NCI-H1694 treated with DMSO at 0.1 percent for 48 hours (cell line): ENCODE measurements at places on chromosomes 16 and 17.

DNA sequence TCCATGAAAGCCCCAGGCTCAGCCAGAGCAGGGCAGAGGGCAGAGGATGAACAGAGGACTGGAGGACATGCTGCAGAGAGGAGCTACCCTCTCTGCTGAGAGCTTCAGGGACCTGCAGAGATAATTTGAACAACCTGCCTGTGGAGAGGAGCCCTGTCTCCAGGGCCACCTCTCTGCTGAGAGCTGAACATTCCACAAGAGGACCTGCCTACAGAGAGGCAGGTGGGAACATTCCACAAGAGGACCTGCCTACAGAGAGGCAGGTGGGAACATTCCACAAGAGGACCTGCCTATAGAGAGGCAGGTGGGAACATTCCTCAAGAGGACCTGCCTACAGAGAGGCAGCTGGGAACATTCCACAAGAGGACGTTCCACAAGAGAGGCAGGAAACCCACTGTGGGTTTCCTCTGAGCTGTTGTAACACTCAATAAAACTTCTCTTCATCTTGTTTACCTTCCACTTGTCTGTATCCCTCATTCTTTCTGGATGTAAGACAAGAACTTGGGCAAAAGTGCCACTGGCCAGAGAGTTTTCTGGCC, 551.9 kb upstream of the CA10 start:
- no peak for DNase-seq

- no peak for DNase-seq
Observed at GRCh38 chr17:2780256-2780655, 16.0 kb upstream of the RAP1GAP2 start.

DNA sequence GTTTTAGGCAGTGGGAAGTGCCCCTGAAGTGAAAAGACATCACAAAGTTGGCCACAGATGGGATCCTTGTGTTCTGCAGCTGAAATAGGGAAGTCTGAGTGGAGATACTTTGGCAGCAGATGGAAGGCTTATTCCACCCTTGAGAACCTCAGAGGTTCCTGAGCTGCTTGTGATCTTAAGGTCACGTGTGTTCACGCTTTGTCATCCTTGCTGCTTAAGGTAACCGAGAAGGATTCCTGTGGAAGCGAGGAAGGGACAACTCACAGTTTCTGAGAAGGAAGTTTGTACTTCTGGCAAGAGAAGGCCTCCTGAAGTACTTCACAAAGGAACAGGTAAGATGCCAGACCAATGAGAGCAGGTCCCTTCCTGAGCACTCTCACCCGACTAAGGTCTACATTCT, 12.2 kb downstream of the ADAP2 start:
- no peak for DNase-seq

GRCh38 chr16:576197-576822, 6.5 kb downstream of the PIGQ start:
- DNase-seq: no peak

DNA sequence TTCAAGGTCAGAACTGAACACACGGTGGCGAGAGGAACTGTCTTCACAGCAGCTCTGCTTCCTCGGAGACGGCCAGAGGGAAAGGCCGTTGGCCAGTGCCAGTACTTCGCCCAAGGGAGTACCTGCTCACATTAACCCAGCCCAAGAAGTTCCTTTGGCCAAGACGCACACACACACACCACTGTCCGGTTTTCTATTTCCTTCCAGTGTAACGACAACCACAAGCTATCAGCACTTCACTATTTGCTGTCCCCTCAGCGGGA, 744 bp upstream of the GGNBP2 start:
- DNase-seq: no peak

- no peak for DNase-seq
Observed at GRCh38 chr17:79332011-79332554, 257.5 kb downstream of the ENGASE start.

- DNase-seq: no peak
Observed at GRCh38 chr16:54774768-54775167, 155.9 kb upstream of the IRX5 start.

DNA sequence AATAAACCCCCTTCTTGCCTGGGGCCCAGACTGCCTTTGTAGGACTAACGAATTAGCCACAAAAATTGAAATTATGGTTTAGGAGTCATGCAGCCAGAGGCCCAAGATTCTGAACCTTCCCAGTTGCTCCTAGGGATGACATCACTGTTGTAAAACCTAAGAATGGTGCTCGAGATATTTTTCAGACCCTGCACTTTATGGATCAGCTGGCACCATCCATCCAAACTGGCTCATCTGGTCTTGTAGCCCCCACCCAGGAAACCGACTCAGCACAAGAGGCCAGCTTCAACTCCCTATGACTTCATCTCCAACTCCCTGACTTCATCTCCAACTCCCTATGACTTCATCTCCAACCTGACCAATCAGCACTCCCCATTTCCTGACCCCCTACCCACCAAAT, 10.9 kb upstream of the EVPL start:
- no peak for DNase-seq

- no peak for DNase-seq
Observed at GRCh38 chr16:29321585-29321984, 84.9 kb downstream of the NPIPB11 start.

- DNase-seq: no peak
Observed at GRCh38 chr17:55350825-55351205, 70.8 kb downstream of the MMD start.

- peak; percentile 63 for DNase-seq
Observed at GRCh38 chr17:52383493-52384100, 225.1 kb upstream of the CA10 start.

GRCh38 chr17:40349895-40350688, 14.4 kb downstream of the GJD3 start:
- DNase-seq: peak; percentile 37

DNA sequence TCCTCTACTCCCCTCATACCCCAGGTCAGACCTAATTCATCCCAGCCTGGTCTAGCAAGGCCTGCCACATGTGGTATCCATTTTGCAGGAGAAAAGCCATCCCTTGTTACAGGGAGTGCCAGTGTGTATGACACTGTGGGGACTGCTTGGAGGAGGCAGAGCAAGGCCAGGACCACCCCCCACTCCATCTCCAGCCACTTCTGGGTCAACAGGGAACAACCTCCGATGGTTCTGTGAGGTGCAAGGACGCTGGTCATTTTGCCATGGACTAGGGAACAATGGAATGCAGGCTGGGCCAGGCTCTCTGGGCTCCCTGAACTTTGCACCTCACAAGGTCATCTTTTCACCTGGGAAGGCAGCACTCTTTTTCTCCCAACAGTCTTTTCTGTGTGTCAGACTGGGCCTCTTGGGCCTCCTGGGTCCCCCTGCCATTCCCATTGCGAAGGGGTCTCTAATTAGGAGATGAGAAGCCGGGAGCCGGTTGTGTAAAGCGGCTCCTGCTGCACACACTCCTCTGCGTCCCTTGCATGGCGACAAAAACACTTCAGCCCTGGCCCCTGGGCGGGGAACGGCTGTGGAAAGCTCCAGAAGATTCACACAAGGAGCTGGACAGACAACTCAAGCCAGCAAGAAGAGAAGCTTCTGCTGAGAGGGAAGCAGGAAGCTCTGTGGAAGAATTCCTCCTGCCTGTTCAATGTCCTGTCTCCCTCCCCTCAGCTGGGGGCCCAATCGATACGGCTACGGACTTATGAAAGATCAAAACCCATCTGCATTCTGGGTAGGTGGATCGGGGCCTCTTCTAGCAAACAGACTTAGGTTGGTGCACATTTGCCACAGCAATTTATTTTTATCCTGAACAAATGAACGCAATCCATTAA, 38.5 kb upstream of the MTSS2 start:
- DNase-seq: no peak

DNA sequence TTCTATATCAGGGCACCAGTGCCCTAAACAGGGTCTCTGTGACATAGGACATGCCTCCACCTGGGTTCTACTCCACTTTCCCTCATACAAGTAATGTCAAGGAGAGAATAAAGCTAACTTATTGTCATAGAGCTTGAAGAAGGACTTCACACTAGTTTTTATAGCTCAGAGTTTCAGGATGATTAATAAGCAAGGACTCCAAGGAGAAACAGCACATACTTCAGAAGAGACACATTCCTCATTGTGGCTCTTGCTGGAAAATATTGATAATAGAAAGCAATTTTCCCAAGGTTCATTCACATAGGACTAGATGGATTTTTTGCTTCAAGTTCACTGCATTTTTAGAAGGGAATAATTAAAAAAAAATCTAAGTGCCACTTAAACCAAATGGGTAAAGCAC, 133.3 kb downstream of the CA10 start:
- DNase-seq: no peak

GRCh38 chr16:82111944-82112343, 58.1 kb downstream of the MPHOSPH6 start:
- DNase-seq: no peak

GRCh38 chr16:70804734-70805169, 3.8 kb upstream of the VAC14 start:
- DNase-seq: no peak

- no peak for DNase-seq
Observed at GRCh38 chr16:2236337-2237101, at the start of gene DNASE1L2. Gene DNASE1L2 (plus strand): TSS chr16:2236444. CDS start chr16:2236817, 373 bp downstream.
